ENCODE measurements at places on chromosomes 1 and 21.

DNA sequence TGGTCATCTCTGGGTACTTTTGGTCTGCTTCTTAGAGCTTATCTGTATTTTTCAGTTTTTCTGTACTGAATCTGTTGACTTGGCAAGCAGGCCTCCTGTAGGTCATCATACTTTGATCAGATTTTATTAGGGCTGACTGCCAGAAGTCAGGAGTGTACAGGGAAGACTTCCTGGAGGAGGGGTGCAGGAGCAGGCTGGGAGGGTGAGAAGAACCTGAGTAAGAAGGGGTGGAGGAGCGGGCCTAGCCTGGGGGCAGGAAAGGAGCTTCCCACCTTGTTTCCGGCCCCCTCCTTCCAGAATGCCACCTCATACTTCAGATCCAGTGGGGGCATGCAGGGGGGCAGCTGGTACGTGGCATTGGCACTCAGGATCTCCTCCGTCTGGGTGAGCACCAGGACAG, 18.3 kb upstream of the IL22RA1 start:
- no peak for DNase-seq

GRCh38 chr1:2384941-2385481, 6.3 kb downstream of the MORN1 start:
- no peak for DNase-seq

DNA sequence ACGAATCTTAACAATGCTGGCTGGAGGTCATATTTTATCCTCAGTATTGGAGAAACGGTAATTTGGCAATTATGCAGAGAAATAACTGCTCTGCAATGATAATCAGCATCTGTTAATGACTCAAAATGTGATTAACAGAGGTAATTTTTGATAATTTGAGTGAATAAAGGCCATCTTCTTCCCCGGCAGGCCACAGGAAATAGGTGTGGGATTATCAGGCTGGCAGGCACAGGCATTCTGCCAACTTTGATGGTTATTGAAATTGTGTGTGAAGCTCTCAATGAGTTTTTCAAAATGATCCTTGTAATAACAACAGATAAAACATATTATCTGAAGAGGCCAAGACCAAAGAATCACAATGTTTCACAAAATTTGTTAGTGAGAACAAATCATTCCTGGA, 309.0 kb downstream of the PTGER3 start:
- no peak for DNase-seq

- DNase-seq, result no peak
These were observed 239.1 kb upstream of the SGIP1 start for GRCh38 chr1:66294707-66295370.

DNA sequence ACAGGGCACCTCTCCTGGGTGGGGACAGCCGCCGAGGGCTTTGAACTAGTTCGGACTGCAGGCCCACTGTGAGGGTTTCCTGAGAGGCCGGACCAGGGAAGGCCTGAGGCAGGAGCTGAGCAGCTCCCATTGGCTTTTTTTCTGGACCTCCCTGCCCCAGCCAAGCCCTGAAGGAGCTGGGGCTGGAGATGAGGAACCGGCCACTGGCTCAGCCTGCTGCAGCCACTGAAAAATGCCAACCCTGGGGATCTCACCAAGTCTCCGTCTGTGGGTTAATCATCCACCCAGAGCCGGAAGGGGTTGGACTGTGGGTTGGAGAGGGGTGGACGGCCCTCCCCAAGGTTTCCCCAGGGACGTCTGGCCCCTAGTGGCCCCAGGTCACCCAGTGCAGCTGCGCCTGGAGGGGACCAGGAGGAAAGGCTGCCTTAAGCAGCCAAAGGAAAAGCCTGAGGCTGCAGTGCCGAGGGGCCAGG, 2.5 kb downstream of the VWA1 start:
- no peak for DNase-seq

GRCh38 chr1:185672719-185673360, 61.4 kb upstream of the HMCN1 start:
- no peak for DNase-seq

- DNase-seq, result no peak
These were observed 496 bp downstream of the VPS45 start for GRCh38 chr1:150068109-150068435.

- DNase-seq, result no peak
These were observed 70.7 kb downstream of the RPE65 start for GRCh38 chr1:68379085-68379478.

GRCh38 chr1:24474193-24474592, 28.4 kb upstream of the RCAN3 start:
- DNase-seq, result no peak

DNA sequence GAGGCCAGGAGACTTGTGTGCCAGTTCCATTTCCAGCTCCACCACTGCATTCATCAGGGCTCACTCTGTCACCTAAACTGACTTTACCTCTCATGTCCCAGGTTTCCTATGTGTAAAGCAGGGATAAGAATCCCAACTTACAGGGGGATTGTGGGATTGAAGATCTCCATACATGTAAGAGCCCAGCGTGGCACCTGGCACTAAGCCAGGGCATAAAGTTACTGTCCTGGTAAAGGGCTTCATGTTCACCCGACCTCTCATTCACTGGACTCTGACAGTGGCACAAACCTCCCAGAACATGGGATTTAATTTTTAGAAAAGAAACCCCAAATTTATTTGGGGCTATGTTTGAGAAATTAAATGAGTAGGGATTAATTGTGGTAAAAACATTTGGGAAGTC, 8.9 kb upstream of the IGFN1 start:
- no peak for DNase-seq

DNA sequence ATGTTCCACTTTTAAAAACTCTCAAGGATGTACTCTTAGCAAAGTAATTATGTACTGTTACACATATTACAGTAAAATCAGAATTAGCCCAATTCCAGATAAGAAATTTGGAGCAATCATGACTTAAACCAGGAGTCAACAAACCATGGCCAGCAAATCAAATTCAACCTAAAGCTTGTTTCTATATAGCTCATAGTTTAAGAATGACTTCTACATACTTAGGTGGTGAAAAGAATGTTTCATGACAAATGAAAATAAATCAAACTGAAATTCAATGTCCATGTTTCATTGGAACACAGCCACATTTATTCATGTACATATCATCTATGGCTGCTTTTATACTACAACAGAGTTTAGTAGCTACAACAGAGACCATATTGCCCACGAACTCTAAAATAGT, 35.1 kb downstream of the FRRS1 start:
- no peak for DNase-seq

GRCh38 chr21:26087223-26087918, 83.2 kb downstream of the APP start:
- no peak for DNase-seq

DNA sequence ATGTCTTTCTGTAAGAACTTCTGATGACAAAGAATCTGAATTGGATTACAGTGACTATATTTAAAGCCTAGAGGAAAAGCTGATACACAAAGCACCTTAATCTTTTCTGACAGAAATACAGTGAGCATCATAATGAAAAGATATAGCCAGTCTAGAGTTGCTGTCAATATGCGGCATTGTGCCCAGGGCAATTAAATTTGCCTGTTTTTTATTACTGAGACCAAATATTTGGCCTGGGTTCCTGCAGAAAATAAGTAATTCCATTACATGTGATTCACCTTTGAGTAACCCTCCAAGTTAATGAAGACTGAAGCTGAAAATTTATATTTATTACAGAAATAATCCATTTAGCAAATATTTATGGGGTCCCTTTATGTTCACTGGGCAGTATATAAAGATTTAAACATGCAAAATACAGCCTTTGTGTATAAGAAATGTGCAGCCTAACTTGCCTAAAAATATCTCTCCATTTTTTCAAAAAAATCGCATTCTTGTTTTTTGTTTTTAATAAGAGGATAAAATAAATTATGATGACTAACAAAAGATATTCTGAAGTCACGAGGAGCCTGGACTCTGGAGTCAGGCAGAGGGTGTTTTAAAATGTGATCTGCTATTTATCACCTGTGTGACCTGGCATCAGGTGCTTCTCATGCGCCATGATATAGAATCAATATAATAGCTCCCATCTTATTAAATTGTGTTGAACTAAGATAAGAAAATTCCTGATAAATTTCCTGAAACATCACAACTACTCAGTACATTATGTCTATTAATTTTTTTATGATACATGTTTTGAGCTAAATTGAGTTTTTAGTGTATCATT, 83.6 kb downstream of the SGIP1 start:
- DNase-seq, result no peak

GRCh38 chr1:163231385-163231784, 28.7 kb upstream of the RGS5 start:
- DNase-seq, result no peak

GRCh38 chr1:83641796-83642443, 357.0 kb downstream of the TTLL7 start:
- DNase-seq, result no peak

GRCh38 chr1:240649733-240650721, 38.1 kb upstream of the GREM2 start:
- DNase-seq, result no peak

DNA sequence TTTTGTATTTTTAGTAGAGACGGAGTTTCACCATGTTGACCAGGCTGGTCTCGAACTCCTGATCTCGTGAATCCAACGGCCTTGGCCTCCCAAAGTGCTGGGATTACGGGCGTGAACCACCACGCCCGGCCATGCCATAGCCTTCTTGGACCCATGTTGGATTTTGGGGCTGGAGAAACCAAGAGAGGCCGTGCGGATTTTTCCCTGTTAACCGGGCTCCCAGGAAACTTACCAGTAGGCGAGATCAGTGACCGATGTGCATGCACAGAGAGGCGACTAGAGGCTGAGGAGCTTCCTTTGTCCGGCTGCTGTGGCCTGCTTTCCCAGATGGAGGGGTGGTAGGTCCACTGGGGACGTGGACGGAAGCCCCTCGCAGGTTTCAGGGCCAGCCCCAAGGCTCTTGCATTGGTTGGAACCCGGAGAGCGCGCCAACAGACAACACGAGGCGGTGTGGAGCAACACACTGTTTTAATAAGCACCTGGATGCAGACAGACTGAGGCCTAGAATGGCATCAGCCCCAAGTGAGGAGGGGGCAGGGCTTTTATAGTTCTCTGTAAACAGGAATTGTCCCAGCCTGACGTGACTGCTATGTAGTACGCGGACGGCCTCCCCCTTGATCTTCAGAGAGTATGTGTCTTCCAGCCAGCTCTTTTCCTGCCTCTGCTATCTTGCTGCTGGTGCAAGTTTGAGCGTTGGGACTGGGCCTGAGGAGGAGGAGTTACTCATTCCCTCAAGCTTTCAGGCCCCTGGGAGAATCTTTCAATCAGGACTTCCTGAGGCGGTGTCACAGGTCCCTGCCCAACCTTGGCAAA, at the start of gene ERVH48-1:
TSS of gene ERVH48-1 (minus strand) at position 517 of the 813 bp plus-strand sequence. CDS start 6,624 bp downstream, outside the sequence.
- no peak for DNase-seq
